ENCODE measurements at places on chromosomes 7 and 10.

DNA sequence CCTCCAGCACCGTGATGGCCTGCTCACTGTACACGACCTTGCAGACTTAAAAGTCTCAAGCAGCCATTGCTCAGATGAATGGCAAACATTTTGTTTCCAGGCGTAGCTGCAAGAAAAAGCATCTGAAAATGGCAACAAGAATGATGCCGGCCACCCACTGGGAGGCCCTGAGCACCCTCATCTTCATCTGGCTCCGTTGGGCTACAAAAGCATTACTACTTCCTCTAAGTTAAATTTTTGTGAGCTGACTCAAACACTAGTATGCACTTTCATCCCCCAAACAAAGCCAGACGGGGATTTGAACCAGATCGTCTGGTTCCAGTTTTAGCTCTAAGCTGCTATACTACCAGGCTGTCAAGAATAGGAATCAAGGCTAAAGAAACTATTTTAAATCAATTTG lies 116.6 kb upstream of the CDK1 start:
- DNase-seq = no peak

GRCh38 chr7:134986363-134987251 lies at the start of gene AGBL3:
Gene AGBL3 (plus strand): TSS chr7:134986508. CDS start chr7:134987934, 1,426 bp downstream.
- DNase-seq = peak; percentile 66

- no peak for DNase-seq
Observed at GRCh38 chr7:38127216-38128207, 50.5 kb upstream of the STARD3NL start.

- no peak for DNase-seq
Observed at GRCh38 chr10:4851846-4852245, 25.8 kb downstream of the AKR1E2 start.

GRCh38 chr7:10720042-10720441 lies 253.6 kb upstream of the PHF14 start:
- DNase-seq = no peak

GRCh38 chr7:94059746-94060145 lies 55.6 kb upstream of the BET1 start:
- DNase-seq = no peak

GRCh38 chr10:113345826-113346624 lies 206.8 kb upstream of the HABP2 start:
- DNase-seq = no peak

DNA sequence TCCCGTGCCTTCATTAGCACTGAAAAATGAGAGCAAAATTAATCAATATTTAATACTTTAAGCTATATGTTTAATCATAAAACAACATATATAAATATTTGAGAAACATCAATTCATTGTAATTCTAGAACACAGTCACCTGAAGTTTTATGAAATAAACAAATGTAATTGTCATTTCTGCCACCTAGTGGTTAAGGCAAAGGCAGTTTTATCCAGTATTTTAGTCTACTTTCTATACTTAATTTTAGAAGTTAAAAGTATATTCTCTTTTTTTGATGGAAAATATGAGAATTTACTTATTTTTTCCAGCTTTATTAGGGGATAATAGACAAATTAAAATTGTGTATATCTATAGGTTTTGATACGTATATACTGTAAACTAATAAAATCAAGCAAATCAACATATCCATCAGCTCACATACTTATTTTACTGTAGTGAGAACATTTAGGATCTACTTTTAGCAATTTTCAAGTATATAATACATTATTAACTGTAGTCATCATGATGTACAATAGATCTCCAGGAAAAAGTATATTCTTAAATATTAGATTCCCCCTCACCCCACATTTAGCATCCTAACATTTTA lies 16.9 kb downstream of the PCGF6 start:
- no peak for DNase-seq

GRCh38 chr7:36967387-36967786 lies 243.1 kb upstream of the AOAH start:
- DNase-seq = no peak

- no peak for DNase-seq
Observed at GRCh38 chr10:74314166-74314565, 163.1 kb downstream of the ADK start.

GRCh38 chr7:44476313-44476712 lies 14.1 kb downstream of the NUDCD3 start:
- DNase-seq = no peak

- DNase-seq = no peak
Observed at GRCh38 chr10:124007773-124008145, 85.6 kb downstream of the CHST15 start.

GRCh38 chr7:11758627-11759111 lies 73.3 kb downstream of the THSD7A start:
- no peak for DNase-seq

- DNase-seq = no peak
Observed at GRCh38 chr10:95640891-95641315, 15.6 kb downstream of the ALDH18A1 start.

GRCh38 chr10:113175756-113176651 lies 226.0 kb downstream of the TCF7L2 start:
- no peak for DNase-seq

DNA sequence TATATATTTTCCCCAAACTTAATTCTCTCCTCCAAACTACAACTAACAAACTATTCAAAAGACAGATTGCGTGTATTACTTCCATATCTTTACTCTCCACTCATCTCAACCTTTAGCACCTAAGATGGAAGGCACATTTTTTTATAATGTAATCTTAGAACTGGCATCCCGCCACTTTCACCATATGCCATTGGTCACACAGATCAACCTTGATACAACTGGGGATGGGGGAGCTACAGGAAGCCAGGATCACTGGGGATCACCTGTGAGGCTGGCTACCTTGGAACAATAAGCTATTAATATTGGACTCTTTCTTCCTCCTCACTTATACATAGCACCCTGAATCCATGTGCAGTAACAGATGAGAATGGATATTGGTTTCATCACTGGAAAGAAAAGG lies 469.6 kb upstream of the LRRN3 start:
- no peak for DNase-seq

DNA sequence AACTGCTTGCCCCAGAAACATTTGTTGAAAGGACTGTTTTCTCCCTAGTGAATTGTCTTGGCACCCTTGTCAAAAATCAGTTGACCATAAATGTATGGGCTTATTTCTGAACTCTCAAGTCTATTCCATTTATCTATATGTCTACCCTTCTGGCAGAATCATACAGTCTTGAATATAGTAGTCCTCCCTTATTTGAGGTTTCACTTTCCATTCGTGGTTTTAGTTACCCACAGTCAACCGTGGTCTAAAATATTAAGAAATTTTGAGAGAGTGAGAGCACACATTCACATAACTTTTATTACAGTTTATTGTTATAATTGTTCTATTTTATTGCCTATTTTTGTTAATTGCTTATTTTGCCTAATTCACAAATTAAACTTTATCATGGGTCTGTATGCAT lies 17.4 kb upstream of the CEP41 start:
- DNase-seq = no peak

- no peak for DNase-seq
Observed at GRCh38 chr10:132105302-132105995, 39.7 kb downstream of the JAKMIP3 start.

DNA sequence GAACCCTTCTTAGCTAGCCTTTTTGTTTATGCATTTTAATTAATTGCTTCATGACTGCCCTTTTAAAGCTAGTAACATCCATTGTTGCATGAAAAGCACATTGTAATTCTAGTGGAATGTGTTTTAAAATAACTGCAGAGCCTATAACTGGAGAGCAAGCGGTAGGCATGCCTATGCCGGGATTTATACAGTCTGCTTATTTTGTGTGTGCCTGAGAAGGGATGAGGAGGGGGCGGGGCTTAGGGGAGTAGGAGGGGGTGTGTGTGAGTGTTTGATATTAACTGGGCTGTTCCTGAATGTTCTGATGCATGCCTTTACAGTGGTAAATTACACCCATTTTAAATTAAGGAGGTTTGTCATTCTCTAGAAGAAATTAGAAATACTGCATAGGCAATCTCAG lies 208.1 kb downstream of the TCF7L2 start:
- DNase-seq = no peak

GRCh38 chr7:124843336-124843735 lies 77.7 kb upstream of the GPR37 start:
- no peak for DNase-seq

DNA sequence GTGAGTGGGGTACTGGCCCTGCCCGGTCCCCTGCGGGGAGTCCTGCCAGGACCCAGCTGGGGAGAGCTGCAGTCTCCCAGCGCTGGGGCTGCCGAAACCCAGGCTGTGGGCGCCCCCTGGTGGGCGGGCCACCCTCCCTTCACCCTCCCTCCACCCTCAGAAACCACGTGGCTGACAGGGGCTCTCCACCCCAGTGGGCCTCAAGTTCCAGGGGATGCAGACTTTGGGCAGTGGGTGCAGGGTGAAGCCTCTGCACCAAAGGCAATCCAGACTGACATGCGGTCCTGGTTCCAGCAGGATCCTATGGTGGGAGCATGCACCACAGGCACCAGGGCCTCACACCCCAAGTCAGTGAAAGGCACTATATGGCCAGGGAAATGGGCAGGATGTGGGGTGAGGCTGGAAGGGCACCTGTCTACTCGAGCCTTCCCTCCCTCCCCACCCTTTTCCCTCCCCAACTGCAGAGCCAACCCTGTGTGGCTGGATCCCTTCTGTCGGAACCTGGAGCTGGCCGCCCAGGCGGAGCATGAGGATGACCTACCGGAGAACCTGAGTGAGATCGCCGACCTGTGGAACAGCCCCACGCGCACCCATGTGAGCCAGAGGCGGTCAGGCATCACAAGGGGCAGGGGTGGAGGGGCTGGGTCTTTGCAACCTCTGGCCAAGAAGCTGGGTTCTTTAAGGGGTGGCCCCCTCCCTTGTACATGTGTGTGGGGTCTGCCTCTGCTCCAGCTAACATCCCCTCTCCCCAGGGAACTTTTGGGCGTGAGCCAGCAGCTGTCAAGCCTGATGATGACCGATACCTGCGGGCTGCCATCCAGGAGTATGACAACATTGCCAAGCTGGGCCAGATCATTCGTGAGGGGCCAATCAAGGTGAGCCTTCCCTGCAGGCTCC lies 38.8 kb downstream of the PSAP start:
- peak; percentile 48 for DNase-seq

DNA sequence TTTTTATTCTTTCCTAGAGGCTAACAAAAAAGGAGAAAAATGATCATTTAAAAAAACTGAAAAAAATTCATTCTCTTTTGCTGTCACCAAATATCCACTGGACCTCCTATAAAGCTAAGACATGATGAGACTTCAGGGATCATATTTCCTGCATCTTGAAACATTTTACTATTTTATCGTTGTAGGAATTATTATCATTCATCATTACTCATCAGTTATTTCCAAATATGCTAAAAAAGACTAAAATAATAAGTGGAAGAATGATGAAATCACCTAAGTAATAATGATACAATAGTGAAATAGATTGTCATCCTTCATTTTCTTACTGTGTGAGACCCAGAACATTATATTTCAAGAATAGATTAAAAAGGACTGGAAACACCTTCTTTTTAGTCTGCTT lies 28.3 kb downstream of the TAF3 start:
- no peak for DNase-seq

- DNase-seq = no peak
Observed at GRCh38 chr10:104638861-104639589, 2.1 kb upstream of the SORCS3 start.

GRCh38 chr10:61900829-61901792 lies at the start of gene ARID5B:
Gene ARID5B (plus strand): TSS chr10:61901699. CDS start chr10:61901710, 11 bp downstream.
- DNase-seq = no peak

GRCh38 chr10:112367516-112367915 lies 6.4 kb upstream of the ACSL5 start:
- DNase-seq = no peak

DNA sequence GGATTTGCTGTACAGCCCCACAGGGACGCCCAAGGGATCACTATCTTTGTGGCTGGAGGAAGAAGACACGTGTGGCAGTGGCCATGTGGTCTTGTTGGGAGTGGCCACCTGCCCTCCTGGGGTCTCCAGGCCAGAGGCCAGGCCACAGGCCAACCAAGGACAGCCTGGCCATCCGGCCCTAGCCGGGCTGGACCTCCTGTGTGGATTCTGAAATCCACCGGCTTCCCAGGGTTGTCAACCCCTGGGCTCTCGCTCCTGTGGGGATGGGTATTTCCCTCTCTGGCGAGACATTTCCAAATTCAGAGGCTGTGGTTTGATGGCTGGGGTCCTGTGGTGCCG lies 31.5 kb upstream of the CFAP46 start:
- no peak for DNase-seq

DNA sequence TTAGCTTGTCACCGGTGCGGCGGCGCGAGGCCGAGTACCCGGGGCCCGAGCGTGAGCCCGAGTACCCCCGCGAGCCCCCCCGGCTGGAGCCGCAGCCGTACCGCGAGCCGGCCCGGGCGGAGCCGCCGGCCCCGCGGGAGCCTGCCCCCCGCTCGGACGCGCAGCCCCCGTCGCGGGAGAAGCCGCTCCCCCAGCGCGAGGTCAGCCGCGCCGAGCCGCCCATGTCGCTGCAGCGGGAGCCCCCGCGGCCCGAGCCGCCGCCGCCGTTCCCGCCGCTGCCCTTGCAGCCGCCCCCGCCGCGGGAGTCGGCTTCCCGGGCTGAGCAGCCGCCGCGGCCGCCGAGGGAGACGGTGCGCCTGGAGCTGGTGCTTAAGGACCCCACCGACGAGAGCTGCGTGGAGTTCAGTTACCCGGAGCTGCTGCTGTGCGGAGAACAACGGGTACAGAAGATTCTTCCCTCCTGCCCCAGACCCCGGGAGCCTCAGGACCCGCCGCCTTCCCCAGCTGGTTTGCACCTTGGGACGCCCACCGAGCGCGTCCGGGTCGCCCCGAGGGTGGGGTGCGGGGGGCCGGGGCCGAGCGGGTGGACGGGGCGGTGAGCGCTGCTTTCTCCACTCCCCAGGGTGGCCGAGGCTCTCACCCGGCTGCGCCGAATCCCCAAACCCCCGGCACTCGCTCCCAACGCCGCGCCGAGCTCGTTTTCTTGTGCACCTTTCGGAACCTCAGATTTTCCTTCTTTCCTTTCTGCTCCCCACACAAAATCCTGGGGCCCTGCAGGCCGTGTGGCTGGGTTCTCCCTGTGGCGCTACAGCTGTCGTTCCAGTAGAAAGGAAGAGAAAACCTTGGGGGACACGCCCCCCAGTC lies 708 bp downstream of the UBN2 start:
- peak; percentile 1 for DNase-seq

DNA sequence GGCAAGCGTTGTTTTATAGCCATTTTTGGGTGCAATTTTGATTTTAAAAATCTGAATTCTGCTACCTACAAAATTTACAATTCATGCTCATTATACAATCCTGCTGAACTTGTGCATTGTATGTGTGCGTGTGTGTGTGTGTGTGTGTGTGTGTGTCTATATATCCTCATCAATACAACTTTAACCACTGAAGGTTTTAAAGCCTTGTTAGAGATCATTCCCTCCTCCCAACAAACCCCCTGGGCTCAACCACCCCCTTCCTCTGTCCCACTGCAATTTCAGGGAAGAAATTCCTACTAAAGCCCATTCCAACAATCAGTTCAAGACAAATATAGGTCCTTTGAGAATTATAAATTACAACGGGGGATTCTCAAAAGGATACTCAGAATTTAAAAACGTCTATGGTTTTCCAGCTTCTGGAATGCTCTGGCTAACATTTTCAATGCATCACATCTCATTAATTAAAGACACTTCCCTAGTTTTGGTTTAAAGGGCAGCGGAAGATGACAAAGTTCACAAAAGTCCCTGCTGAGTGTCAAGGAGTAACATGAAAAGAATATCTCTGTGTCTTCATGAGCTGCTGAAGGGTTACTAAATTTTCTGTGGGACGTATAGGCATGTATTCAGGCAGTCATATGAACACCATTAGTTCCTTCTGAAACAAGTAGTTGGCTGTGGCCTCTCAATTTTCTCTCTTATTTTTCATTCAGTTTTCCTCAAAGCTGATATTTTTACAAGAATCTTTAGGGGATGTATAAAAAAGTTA lies 889 bp upstream of the SEMA3A start:
- no peak for DNase-seq
